Erythroblast (primary cell): ENCODE measurements at places on chromosomes 12 and 14.

GRCh38 chr14:65703521-65703920 lies 291.0 kb downstream of the FUT8 start:
- no peak for DNase-seq

DNA sequence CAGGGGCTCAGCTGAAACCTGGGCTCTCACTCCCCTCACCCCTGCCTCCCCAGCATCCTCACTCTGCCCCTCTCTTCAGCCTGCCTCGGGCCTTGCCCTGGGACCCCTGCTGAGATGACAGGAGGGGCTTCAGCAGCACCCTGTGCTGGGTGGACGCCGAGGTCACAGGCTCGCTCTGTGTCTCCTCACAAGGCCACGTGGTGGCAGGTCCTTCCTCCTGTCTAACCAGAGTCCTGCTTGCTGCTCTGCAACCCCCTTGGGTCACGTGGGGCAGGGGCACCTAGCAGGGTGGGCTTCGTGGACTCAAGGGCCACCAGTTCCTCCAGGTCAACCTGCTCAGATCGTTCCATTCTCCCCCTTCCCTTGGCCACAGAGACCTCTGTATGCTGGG lies 90.4 kb downstream of the TMEM121 start:
- DNase-seq, result no peak

GRCh38 chr14:104572668-104573067 lies 6.9 kb upstream of the C14orf180 start:
- DNase-seq, result no peak

GRCh38 chr14:32367516-32367915 lies 38.4 kb downstream of the AKAP6 start:
- DNase-seq, result no peak

DNA sequence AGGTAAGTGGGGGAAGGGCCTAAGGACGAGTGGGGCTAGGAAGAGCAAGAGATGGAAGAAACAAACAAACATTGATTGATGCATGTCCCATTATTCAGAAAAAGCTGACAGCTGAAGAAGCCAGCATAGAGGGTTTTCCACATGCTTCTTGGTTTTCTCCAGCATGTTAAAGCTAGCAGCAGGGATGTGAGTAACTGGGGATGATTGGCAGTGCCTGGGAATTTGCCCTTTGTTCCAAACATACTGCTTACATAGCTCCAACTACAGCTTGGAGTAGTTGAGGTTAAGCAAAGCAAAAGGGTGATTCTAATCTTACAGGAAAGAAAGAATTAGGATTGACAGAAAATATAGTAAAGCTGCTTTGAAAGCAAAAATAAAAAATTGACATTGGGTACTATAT lies 68.0 kb upstream of the IFNG-AS1 start:
- no peak for DNase-seq

DNA sequence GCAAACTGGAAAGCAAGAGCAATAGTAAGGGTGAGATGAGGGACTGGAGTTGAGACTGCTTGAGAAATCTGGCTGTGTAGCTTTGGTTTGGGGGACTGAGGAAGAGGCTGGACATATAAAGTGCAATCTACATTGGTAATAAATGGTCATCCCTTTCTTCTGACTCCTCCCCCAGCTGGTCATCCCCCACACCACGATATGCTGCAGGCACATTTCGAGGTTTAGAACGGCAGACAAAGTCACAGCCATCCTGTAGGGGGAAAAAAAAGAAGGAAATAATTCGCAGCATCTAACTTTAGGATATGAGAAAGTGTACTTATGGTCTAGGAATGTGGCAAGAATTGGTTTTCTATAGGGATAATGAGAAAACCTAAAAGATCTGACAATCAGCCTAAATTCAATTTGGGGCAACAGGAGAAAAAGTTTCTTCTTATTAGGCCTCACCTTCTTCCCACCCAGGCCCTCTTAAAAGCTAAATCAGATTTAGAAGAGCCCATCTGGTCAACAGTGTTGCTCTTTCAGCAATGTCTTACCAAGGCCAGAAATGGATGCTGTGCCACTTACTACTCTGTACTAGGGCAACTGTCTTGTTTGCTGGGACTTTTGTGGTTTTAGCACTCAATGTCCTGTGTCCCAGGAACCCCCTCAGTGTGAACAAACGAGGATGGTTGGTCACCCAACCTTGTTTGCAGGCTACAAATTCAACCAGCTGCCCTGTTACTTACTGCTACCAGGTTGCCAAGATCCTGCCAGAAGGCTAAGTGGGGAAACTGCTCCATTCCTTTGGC lies 7.6 kb downstream of the M6PR start:
- DNase-seq, result no peak

DNA sequence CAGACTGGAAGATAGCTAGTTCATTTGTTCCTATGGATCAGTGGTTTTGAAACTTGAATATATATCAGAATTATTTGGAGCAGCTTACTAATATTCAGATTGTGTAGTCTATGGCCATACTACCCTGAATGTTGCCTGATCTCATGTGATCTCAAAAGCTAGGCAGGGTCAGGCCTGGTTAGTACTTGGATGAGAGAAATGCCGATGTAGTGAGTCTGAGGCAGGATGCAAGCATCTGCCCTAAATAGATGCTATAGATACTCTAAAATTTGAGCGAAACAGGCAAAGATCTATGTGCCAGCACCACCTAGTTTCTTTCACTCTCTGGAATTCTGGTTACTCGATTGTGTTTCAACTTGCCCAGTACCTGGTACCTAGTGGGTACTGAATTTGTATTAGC lies 40.9 kb downstream of the FRMD6 start:
- no peak for DNase-seq

DNA sequence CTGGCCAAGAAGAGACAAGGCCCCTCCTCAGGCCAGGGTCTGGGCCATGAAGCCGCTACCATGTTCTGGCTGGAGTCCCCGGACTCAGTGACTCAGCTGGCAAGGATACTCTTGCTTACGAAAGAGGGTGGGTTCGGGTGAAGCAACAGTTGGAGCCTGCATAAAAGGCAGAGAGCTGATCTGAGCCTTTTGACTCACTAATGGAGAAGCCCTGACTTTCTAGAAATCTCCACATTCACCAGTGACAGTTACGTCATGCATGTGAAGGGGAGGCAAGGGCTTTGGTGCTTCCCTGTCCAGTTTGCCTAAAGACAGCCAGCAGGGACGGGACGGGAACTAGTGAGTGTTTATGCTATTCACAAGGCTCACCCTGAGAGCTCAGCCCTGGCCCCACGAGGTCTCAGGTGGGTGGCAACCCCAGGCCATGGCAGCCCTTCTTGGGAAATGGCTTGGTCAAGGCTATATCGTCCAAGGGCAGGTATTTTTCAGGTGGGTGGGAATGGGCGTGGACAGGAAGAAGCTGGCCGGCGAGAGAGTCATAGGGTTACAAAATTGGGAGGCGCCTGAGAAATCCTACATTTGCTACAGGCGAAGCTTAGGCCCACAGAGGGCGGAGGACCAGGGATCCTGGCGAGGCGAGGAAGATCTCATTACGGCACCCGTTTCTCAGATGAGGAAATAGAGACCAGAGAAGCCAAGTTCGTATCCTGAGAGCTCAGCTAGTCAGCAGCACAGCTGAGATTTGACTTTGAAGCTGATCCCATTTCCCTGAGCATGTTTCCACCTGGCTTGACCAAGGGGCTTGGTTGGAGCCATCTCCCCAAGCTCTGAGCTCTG lies 314.6 kb downstream of the BCL11B start:
- DNase-seq, result no peak

DNA sequence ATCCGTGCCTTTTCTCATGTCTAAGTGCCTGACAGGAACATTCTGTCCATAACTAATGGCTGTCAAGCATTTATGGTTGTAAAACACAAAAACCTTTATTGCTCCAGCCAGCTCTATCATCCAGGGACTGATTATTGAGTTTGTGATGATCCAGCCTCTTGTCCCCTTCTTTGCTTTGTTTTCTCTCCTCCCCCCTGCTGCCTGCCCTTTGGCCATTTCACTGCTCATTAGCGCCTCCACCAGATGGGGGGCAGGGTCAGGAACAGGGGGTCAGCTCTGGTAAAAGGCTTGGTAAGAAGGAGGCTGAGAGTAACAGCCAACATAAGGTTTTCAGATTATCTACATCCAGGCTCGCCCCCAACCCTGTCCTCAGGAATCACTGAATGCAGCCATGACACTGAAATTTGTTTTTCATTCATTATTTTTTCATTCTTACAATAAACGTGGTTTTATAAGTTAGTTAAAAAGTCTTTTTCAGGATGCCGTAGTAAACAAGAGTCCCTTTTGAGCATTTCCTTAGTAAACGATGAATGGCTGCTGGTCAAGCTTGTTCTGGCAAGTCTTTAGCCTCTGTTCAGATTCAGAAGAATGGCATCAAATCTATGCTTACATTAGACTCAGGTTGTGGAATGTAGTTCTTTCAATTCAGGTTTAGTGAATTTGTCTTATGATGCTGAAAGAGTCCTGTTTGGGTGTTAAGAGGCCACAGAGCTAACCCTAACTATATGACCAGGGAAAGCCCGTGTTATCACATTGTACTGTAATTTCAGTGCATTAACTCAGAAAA lies 21.7 kb downstream of the HMGA2 start:
- no peak for DNase-seq

DNA sequence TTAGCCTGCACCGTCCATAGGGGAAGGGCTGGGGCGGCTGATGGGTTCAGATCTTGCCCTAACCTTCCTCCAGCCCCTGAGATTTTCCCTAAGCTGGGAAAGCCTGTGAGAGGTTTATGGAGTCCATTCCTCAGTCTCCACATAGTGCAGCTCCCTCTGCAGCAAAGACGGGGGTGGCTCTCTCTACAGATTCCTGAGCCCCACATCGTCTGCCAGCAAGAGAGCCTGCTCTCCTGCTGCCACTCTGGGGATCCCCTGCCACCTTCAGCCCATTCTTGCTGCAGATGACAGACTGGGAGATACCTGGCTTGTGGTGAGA lies 3.1 kb downstream of the SMIM41 start:
- DNase-seq, result no peak
